ENCODE measurements at places on chromosomes 2 and 18.
A peak's percentile ranks its signal among the peaks of the same experiment; 100 is the strongest.

- DNase-seq, result no peak
Observed at GRCh38 chr18:13269521-13270011, 51.0 kb downstream of the LDLRAD4 start.

DNA sequence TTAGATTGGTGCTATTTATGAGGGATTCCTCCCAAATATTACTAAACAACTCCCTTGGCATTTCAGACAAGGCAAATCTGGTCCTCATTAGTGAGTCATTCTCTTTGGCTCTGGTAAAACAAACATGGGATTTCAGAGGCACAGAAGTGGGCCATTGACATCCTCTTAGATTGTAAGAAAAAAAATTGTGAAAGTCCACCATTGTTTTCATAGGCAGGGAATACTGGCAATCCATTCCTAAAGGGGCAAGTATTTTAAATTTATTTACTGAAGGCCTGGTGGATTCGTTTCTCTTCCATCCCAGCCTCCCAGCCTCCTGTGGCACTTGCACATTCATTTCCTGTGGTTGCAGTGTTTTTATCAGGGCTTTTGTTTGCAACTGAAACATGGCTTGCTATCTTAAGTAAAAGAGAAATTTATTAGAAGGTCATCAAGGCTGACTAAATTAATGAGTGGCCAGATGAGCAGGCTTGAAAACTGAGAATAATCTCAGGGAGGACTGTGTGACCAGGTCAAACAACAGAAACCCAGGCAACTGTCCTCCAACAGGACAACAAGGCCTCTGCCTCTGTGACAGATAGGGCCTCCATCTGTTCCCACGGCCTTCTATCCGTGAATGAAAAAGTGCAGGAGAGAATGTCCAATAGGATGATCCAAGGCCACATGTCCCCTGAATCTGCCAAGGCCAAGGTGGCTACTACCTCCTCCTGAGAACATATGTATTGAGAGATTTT is 23.1 kb upstream of the TNFAIP6 start:
- DNase-seq, result no peak

DNA sequence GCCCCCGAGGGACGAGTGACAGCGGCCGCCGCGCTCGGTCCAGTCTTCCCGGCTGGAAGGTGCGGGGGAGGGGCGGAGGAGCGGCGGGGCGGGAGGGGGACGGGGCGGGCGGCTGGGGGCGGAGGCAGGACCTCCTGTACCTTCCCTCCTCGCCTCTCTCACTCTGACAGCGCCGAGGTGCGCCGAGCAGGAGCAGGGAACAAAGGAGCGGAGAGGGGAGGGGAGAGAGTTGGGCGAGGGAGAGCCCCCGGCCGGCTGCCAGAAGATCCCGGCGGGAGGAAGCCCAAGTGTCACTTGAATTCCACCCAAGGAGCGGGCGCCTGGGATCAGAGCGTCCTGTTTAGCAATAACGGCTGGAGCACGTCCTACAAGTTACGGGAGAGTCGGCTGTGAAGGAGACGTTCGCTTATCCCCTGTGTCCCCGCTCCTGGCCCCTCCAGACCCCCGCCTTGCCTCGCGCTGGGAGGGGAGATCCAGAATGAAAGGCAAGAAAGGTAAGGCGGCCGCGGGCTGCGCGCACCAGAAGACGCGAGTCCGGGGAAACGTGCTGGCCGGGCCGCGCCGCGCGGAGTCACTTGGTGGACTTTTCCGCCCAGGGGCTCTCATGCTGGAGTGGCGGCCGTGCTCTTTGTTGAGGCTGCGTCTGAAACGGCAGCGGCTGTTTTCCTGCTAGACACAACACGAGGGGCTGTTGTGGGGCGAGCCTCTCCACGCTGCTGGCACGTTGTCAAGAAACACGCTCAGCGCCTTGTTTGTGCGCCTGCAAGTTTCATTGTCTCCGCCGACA is at the start of gene TGIF1:
TGIF1 (plus strand) TSS at position 161 of the 787 bp plus-strand sequence; CDS start at position 479, 318 bp downstream.
- DNase-seq, result peak; percentile 43

- no peak for DNase-seq
Observed at GRCh38 chr2:29780906-29781305, 140.5 kb downstream of the ALK start.

- no peak for DNase-seq
Observed at GRCh38 chr2:98769784-98770183, 38.9 kb upstream of the MGAT4A start.

GRCh38 chr2:88857951-88858411 is 166.5 kb downstream of the RPIA start:
- no peak for DNase-seq

DNA sequence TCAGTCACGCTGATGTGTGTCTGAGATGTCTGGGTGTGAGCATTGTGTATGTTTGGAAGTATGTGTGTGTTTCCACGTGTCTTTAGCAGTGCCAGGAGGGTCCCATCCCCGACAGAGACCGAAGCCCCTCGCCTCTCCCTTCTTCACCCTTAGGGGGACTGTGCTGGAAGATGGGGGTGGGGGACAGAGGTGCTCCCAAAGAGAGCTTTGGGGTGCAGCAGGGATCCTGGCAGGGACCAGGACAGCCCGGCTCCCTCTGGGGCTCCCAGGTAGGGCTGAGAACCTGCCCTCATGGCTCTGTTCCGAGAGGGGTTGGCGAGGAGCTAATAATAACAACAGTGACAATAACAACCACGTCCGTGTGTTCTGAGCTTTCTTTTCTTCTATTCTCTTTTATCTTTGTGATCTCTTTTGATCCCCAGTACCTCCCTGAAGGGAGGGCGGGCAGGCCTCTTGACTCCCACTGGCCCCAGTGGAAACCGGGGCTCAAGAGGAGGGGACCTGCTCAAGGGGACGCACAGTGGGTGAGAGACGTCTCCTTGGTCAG is 57.6 kb downstream of the SMAD7 start:
- DNase-seq, result no peak

- no peak for DNase-seq
Observed at GRCh38 chr2:159706385-159706980, 5.8 kb upstream of the MARCHF7 start.
